CD4-positive, alpha-beta T cell (primary cell): ENCODE measurements at places on chromosomes 3 and 15. TPM values are rescaled to one million over a fixed set of nuclear protein-coding genes. Genes with fewer than 3 reads are reported as not detected.
A peak's percentile ranks its signal among the peaks of the same experiment; 100 is the strongest.

- H3K27me3 ChIP-seq = no peaks in the 10 kb centered on the region
- no peak for DNase-seq
- H3K27ac ChIP-seq = no peak overlapping the region
- no peak overlapping the region for H3K4me3 ChIP-seq
Measured at GRCh38 chr3:175484666-175485065, 625.5 kb downstream of the NAALADL2 start.

DNA sequence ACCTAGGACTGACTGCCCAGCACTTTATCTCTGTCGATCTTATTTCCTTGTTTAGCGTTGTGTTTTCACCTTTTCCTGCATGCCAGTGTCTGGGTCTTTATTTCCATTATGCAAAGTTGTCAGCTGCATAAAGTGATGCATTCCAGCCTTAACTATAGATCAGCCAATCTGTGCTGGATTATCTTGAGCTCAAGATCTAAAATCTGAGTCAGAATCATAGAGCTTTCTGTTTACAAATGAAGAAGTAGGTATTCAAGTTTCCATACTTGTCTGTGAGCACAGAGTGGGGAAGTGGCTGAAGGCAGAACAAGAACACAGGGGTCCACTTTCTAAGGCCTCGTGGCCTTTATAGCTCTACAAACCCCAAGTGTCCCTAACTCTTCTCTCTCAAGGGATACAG is 82.4 kb upstream of the PLCL2 start:
- no peak overlapping the region for H3K4me3 ChIP-seq
- H3K27me3 ChIP-seq = no peaks in the 10 kb centered on the region
- H3K36me3 ChIP-seq = no peaks in the 10 kb centered on the region
- H3K4me1 ChIP-seq = peaks cover 9% of the 10 kb centered on the region
- no peak for DNase-seq
- H3K27ac ChIP-seq = no peak overlapping the region

GRCh38 chr15:80530737-80531365 is 126.7 kb downstream of the ARNT2 start:
- no peaks in the 10 kb centered on the region for H3K36me3 ChIP-seq
- DNase-seq = no peak
- H3K27ac ChIP-seq = no peak overlapping the region

DNA sequence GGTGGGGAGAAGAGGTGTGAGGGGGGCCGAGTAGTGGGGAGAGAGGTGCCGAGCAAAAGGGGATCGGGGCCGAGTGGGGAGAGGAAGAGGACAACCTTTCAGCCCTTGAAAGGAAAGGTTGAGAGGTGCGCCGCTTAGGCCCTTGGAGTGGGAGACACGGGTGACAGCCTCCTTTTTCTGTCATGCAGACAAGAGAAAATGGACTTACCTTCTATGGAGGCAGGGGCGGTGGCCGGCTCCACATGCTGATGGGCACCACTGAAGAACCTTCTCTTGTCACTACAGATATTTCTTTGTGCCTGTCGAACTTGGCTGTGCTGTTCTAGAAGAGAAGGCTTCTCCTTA is 421 bp downstream of the KLHL18 start:
- H3K4me1 ChIP-seq = peaks cover 45% of the 10 kb centered on the region
- peaks cover 8% of the 10 kb centered on the region for H3K36me3 ChIP-seq
- H3K4me3 ChIP-seq = peak overlapping the region; percentile 78
- H3K27me3 ChIP-seq = no peaks in the 10 kb centered on the region
- peak; percentile 19 for DNase-seq

DNA sequence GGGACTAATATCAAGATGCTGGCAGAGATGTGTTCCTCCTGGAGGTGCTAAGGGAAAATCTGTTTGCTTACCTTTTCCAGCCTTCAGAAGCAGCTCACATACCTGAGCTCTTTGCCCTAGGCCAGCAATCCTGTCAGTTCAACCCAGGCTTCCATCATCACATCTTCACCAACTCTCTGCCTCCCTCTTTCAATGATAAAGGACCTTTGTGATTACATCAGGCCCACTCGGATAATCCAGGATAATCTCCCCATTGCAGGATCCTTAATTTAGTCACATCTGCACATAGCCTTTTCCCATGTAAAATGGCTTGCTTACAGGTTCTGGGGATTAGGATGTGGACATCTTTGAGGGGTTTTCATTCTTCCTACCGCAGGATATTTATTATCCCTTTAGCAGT is 58.3 kb downstream of the NSUN3 start:
- H3K27me3 ChIP-seq = no peaks in the 10 kb centered on the region
- no peak overlapping the region for H3K4me3 ChIP-seq
- no peaks in the 10 kb centered on the region for H3K4me1 ChIP-seq
- no peak overlapping the region for H3K27ac ChIP-seq
- H3K36me3 ChIP-seq = peaks cover 18% of the 10 kb centered on the region

DNA sequence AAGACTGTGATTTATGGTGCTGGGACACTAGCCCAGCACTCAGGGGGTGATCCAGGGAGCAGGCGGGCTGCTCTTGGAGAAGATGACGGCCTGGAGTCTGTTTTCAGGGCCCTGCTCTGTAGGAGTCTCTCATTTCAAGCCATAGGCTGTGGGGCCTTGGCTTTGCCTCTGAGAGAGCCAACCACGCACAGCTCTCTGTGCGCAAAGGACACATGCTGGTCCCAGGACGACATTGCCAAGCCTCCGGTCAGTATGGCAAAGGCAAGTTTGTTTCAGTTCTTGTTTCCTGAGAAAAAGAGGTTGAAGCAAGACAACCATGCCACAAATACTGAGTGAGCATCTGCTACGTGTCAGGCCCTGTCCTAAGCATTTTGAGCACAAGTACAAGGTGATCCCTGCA is 197.1 kb downstream of the EPHB1 start:
- no peaks in the 10 kb centered on the region for H3K4me1 ChIP-seq
- DNase-seq = no peak
- no peaks in the 10 kb centered on the region for H3K27me3 ChIP-seq
- H3K4me3 ChIP-seq = no peak overlapping the region

- H3K36me3 ChIP-seq = no peaks in the 10 kb centered on the region
- DNase-seq = no peak
- H3K4me1 ChIP-seq = no peaks in the 10 kb centered on the region
- H3K27me3 ChIP-seq = peaks cover 66% of the 10 kb centered on the region
Measured at GRCh38 chr3:147423537-147423797, 14.3 kb downstream of the ZIC1 start.

- H3K27me3 ChIP-seq = no peaks in the 10 kb centered on the region
- DNase-seq = no peak
- H3K4me3 ChIP-seq = no peak overlapping the region
- H3K27ac ChIP-seq = no peak overlapping the region
- H3K36me3 ChIP-seq = peaks cover 66% of the 10 kb centered on the region
Measured at GRCh38 chr3:15562560-15562959, 38.8 kb downstream of the HACL1 start.

- no peak for DNase-seq
- H3K4me1 ChIP-seq = no peaks in the 10 kb centered on the region
- H3K4me3 ChIP-seq = no peak overlapping the region
- no peaks in the 10 kb centered on the region for H3K27me3 ChIP-seq
Measured at GRCh38 chr3:7305561-7305960, 444.6 kb downstream of the GRM7 start.

DNA sequence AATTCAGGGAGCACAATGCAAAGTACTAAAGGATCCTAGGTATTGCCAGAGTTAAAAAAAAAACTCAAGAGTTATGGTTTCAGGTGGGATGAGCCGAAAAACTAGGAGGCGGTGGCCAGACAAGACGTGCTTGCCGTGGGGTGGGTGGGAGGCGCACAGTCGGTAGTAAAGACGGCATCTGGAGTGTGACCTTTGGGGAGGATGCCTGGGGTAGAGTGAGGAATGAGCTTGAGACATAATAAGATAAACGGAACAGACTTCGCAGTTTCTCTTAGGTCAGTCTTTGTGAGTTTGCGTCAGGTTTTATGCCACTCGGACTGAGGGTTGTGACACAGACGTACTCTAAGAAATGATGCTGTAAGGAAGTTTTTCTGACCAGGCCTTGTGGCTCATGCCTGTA is 139.6 kb downstream of the LRRK1 start:
- H3K4me3 ChIP-seq = no peak overlapping the region
- no peaks in the 10 kb centered on the region for H3K36me3 ChIP-seq
- DNase-seq = no peak
- no peaks in the 10 kb centered on the region for H3K27me3 ChIP-seq
- no peaks in the 10 kb centered on the region for H3K4me1 ChIP-seq

GRCh38 chr3:73213896-73214295 is 152.4 kb downstream of the EBLN2 start:
- H3K36me3 ChIP-seq = no peaks in the 10 kb centered on the region
- no peak overlapping the region for H3K27ac ChIP-seq
- no peak overlapping the region for H3K4me3 ChIP-seq
- no peaks in the 10 kb centered on the region for H3K27me3 ChIP-seq
- DNase-seq = no peak

DNA sequence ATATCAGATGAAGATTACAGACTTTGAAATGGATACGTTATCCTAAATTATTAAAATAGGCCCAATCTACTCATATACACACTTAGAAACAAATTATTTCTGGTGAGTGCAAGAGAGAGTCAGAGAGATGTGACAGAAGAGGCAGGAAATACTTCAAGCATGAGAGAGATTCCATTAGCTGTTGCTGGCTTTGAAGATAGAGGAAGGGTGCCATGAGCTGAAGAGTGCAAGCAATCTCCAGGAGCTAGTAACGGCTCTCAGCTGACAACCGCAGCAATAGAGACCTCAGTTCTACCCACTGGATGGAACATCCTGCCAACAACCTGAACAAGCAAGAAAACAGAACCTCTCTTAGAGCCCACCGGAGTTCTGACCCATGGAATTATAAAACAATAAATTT is 270.7 kb upstream of the SLITRK3 start:
- H3K27me3 ChIP-seq = no peaks in the 10 kb centered on the region
- no peak overlapping the region for H3K4me3 ChIP-seq
- H3K4me1 ChIP-seq = no peaks in the 10 kb centered on the region
- H3K27ac ChIP-seq = no peak overlapping the region

Gene TEX55
- total RNA-seq = not detected

Gene IL20RB
- 1.5 TPM for total RNA-seq

Gene GOLGA8G
- total RNA-seq = not detected

Gene GOLGA6D
- not detected for total RNA-seq
